ENCODE measurements at places on chromosomes 12 and 14.

- DNase-seq: no peak
Measured at GRCh38 chr14:99188731-99189191, 83.2 kb downstream of the BCL11B start.

DNA sequence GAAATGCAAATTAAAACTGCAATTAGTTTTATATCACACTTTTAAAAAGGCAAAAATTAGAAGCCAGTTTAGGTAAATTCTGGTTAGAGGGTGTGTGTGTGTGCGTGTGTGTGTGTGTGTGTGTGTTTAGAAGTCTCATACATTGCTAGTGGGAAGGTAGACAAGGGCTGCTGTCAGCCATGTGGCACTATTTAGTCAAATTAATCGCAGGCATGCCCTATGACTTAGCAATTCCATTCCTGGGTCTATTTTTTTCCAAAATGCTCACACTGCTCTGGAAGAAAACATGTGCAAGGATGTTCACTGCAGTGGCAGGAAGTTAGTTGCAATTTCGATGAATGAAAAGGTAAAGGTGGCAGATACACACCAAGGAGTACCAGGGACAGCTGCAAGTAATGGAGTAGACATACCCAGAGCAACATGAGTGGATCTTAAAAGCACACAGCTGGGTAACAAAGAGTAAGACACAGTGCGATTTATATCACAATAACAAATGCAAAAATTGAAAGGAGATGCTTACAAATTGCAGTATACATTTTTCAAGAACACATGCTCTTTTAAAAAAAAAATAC, 11.6 kb downstream of the CAPZA3 start:
- DNase-seq: no peak

- no peak for DNase-seq
Measured at GRCh38 chr12:64009321-64010068, 165.0 kb downstream of the SRGAP1 start.

DNA sequence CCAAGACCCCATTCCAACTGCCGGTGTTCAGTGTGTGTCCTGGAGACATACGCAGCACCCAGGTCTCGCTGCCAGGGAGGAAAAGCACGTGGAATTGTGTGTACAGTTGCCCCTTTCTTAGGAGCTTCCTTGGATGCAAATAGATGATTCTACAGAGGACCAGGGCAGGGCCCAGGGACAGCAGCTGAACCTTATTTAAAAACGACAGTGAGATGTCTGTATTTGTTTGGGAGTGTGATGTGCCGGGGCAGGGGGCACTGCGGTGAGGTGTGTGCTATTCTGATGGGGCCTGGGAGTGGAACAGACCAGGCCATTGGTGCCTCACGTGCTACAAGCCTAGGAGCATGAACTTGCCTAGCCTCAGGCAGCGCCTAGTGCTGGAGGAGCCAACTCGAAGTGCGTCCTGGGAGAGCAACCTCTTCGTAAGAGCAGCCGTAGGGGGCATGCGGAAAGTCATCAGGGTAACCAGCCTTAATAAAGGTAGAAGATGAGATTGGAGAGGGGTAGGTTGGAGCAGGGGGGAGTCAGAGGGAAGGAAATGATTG, 98.3 kb upstream of the ESRRB start:
- DNase-seq: no peak

DNA sequence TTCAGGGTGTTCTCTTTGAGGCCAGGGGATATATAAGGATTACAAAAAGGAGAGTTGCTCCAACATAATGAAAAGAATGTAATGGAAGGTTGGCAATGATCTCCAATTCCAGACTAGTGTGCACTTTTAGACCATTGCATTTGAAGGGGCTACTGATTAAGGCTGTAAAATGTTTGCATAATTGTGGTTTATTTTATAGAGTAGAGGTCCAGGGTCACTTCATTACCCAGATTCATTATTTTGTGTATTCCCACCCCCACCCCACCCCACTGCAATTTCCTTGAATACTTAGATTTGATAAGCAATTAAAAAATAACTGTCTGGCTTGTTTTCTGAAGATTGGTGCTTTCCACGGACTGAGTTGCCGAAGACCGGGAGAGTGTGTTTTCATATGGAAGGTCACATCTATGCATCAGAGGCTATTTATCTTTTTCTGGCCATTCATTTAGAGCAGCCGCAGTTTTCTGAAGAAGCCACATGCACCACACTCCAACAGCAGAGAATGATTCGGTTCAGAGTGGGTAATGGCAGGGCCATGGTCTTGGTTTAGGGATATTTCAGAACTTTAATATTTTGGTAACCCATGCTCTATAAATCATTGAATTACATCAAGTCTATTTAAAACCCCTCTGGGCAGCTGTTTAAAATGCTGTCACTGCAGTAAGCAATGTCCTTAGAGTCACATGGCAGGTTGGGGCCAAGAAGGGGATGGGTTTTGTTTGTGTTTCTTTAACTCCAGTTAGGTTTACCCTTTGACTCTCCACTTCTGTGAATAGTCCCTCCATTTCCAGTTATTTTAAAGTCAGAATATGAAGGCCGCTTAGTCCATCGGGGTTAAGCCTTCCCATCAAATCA, 94.6 kb downstream of the TMEM30B start:
- no peak for DNase-seq

DNA sequence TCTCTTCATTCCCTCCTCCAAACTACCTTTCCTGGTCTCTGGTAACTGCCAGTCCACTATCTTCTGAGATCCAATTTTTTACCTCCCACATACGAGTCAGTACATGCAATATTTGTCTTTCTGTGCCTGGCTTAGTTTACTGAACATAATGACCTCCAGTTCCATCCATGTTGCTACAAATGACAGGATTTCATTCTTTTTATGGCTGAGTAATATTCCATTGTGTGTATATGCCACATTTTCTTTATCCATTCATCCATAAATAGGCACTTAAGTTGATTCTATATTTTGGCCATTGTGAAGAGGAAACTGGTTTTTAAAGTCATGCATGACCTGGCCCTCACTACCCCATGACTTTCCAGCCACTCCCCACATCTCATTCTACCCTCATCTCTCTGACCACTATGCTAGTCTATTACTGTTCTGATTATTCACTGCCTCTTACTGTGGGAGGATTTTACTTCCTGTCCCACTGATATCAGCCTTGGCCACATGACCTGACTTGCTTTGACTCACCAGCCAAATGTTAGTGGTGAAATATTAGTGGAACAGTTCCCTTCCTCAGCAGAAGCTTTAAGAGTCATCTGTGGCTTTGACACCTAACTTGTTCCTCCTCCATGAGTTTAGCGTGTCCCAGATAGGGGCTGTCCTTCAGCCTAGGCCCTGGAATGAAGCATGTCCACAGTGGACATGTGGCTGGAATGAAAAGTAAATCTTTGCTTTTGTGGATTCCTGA, 52.2 kb downstream of the GOLGA5 start:
- no peak for DNase-seq

- no peak for DNase-seq
Measured at GRCh38 chr14:69285661-69286255, 25.8 kb downstream of the GALNT16 start.

- no peak for DNase-seq
Measured at GRCh38 chr12:2776129-2776806, 18.5 kb upstream of the FKBP4 start.

GRCh38 chr12:87233671-87234070, 795.5 kb downstream of the C12orf50 start:
- DNase-seq: no peak

GRCh38 chr12:53427905-53428594, 4.4 kb downstream of the AMHR2 start:
- DNase-seq: no peak

- DNase-seq: peak; percentile 71
Measured at GRCh38 chr12:12612358-12612757, 682 bp downstream of the CREBL2 start.

GRCh38 chr12:3523058-3523457, 32.1 kb downstream of the PRMT8 start:
- no peak for DNase-seq

GRCh38 chr12:64332296-64332695, 58.3 kb downstream of the C12orf56 start:
- no peak for DNase-seq

GRCh38 chr14:99910337-99911309, 117.4 kb downstream of the EML1 start:
- DNase-seq: no peak

DNA sequence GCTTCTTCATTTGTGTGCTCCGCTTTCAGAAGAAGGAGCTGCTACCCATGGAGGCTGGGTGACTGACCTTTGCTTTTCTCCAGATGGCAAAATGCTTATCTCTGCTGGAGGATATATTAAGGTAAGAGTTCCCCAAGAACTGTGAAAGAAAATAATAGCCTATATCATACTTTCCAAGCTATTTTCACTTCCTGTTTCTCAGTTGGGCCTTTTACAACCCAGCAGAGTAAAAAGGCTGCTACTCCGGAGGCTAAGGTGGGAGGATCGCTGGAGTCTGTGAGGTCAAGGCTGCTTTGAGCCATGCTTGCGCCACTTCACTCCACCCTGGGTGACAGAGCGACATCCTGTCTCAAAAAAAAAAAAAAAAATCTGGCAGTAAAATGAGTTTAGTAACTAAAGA, 82.1 kb downstream of the APAF1 start:
- DNase-seq: no peak

DNA sequence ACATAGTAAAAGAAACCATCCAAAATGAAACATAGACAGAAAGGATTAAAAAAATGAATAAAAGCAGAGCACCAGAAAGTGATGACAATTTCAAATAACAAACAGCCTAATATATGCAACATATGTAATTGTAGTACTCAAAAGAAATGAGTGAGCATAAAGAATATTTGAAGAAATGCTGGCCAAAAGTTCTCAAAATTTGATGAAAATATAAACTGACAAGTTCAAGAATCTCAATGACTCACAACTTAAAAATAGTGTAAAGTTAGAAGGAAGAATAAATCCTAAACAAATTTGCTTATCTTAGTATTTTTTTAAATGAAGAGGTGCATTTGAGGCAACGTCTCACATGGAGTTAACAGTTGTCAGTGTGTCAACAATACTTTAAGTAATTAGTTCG, 498.9 kb downstream of the SLC6A15 start:
- no peak for DNase-seq

GRCh38 chr12:112020947-112021457, 7.8 kb downstream of the ERP29 start:
- DNase-seq: no peak

DNA sequence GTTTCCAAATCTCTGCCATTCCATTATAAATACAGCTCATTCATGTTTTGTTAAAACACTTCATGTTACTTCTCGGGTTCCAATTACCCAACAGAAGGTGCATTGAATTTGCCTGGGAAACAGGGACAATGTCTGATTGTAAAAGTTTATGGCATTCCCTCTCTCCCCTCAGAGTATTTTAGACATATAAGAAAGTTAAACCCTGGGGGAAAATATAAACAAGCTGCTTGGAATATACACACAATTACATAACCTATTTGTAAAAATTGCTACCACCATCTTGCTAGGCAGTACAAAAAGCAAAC, 60.0 kb downstream of the BTG1 start:
- no peak for DNase-seq

DNA sequence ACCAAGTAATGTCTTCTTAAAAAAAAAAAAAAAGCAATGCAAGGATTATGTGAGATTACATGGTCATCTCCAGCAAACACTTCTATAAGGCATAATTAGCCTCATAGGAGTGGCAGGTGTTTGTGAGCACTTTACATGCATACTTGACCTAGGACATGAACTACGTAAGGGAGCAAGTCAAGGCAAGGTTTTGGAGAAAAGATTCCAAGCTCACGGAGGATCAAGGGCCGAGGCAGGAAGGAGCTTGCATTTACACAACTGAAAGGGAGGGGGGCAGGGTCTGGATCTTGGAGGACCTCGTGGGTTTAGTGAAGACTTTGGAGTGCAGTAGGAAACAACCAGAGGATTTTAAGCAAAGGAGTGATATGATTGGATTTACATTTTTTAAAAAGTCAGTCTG, 112.5 kb downstream of the CCER1 start:
- DNase-seq: no peak

DNA sequence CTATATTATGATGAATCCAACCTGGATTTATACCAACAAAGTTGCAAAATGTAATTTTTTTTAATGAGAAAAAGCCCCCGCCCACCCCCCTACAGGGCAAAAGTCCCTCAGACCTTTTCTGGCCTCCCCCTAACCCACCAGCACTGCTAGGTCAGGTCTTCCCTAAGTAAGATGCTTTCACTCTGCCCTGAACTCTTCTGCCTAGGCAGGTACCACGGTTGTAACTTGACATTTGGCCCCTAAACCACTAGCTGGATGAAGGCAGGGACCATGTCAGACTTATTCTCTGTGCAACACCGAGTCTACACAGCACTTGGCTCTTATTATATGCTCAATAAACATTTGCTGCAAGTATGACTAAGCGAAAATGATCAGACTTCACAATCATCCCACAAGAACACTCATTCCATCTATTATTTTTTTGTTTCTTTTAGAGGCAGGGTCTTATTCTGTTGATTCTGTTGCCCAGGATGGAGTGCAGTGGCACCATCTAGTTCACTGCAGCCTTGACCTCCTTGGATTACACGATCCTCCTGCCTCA, 63.2 kb downstream of the SPRING1 start:
- no peak for DNase-seq

DNA sequence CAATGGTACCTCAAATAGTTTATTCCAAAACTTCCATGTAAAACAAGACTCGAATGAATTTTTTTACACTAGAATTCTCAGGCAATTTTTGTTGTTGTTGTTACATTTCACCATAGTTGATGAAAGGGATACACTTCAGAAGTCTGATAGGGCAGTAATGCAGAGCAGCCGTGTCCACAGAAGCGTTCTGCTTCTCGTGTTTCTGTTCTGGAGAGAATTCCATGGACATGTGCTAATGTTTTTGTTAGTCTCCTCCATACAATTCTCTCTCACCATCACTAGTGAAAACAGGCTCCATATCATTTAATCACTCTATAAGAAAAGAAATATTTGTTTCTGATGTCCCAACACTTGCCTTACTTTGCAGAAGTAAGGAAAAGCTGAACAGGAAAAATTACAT, 606.1 kb downstream of the SLC16A7 start:
- DNase-seq: no peak

GRCh38 chr12:106227641-106228319, 20.0 kb downstream of the CKAP4 start:
- peak; percentile 79 for DNase-seq

DNA sequence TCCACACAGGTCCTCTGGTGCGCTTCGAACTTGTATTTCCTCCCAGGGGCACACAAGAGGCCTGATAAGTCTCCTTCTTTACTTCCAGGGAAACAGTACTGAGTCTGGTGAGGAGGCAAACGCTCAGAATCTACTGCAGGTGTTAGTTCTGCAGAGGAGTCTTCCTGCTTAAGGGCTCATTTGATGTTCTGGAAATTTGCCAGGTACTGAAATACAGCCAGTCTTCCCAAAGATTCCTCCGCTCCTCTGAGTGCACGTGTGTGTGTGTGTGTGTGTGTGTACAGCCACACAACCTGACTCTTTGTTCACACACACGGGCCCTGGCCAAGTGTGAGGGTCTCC, 92.0 kb downstream of the FBXL14 start:
- DNase-seq: no peak

DNA sequence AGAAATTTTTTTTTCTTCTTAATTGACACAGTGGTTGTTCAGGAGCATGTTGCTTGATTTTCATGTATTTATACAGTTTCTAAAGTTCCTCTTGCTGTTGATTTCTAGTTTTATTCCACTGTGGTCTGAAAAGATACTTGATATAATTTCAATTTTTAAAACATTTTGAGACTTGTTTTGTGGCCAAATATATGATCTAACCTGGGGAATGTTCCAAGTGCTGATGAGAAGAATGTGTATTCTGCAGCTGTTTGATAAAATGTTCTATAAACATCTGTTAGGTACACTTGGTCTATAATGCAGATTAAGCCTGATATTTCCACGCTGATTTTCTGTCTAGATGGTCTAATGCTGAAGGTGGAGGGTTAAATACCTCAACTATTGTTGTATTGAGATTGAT, 151.4 kb upstream of the IFNG-AS1 start:
- DNase-seq: no peak

GRCh38 chr14:60515511-60516289, 6.8 kb downstream of the SIX6 start:
- DNase-seq: no peak

Data from HuH-7 (cell line).